ENCODE measurements at places on chromosomes 1 and 21.

GRCh38 chr1:44313265-44313918, 41.7 kb downstream of the ERI3 start:
- DNase-seq: no peak

GRCh38 chr1:53001128-53001527, 60.9 kb upstream of the PODN start:
- DNase-seq: no peak

DNA sequence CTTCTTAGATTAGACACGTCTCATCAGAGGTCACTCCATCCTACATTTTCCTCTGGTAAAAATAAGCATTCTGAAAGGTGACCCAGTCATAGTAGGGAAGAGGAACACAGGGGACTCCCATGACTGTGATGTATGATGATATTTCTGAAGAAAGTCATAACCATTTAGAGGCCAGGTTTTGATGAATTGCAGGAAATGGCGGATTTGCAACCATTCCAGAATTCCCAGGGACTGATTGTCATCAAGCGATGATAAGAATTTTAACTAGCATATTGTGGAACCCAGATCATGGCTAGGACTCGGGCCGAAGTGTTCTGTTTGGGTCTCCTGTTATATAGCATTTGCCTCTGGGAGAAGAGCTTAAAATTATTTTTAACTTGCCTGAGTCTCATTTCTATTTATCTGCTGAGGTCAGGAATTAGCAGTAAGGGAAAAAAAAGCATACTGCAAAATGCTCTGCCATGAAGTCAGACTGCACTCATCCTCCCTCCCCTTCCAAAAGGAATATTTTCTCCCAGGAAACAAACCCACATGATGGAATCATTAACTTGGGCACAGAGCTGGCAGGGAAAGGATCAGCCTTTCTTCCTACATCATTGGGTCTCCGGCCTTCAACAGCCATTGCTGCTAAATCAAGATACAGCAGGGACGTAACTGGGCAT, 286.7 kb downstream of the HLX start:
- no peak for DNase-seq

DNA sequence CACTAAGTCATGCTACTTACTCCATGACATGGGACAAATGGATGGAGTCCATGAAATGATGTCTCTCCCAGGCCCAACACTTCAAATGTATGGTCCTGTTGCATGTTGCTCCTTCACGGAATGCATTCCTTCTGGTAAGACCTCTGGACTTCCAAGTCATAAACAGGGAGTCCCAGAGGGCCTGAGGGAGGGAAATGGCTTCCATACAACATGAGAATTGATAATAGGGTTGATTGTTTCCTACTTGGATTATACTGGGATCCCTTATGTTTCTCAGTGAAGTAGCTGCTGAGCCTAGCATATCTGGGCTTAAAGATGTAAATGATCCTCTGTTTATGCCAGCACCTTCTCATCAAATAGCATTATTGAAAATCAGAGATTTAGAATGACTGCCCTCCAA, 104.2 kb upstream of the MAGI3 start:
- no peak for DNase-seq

DNA sequence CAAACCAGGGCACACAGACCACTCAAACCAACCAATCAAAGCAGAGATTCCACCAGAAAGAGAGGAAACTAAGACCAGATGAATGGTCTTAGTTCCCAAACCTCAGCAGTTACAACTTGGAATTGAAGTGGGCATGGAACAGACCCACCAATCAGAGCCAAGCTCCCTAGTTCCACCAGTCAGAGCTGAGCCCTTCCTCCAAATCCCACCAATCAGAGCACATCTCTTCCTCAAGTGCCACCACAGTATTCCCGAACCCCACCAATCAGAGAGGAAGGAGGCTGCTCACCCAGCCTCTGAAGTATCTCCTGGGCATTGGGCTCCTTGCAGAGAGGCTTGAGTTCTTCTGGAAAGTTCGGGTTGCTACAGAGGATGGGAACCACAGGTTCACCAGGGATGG, 1.4 kb downstream of the GUCA2A start:
- DNase-seq: no peak

DNA sequence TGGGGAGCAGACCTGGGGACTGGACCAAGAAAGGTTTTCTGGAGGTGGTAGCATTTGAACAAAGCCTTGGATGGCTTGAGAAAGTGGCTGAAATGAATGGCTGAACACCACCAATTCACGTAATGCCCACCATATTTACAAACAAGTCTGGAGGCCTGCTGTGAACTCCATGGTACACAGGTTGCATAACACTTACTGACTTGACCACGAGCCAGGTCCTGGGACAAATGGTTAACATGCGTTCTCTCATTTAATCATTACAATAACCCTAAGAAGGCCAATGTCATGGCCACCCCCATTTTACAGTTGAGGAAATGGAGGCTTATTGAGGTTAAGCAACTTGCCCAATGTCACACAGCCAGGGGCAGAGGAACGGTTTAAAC, 44.4 kb downstream of the ZBTB18 start:
- DNase-seq: no peak

- no peak for DNase-seq
These were observed 433.0 kb downstream of the PTPRU start for GRCh38 chr1:29669158-29669871.

DNA sequence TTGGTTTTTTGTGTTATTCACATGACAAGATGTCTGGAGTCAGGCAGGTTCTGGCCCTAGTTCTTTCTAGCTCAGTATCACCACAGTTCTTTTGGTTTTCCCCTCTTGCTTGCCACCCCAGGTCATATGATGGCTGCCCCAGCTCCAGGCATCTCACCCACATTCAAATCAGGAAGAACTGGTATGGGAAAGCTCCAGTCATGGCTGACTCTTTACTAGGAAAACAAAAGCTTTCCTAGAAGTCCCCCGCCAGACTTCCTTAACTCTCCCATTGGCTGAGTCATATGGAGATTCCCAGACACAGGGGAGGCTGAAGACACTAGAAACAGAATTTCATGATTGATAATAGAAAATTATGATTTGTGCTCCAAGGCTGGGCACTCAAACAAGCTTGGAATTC, 22.1 kb upstream of the EYA3 start:
- DNase-seq: no peak

GRCh38 chr1:42679364-42679983, 2.7 kb upstream of the YBX1 start:
- DNase-seq: no peak

DNA sequence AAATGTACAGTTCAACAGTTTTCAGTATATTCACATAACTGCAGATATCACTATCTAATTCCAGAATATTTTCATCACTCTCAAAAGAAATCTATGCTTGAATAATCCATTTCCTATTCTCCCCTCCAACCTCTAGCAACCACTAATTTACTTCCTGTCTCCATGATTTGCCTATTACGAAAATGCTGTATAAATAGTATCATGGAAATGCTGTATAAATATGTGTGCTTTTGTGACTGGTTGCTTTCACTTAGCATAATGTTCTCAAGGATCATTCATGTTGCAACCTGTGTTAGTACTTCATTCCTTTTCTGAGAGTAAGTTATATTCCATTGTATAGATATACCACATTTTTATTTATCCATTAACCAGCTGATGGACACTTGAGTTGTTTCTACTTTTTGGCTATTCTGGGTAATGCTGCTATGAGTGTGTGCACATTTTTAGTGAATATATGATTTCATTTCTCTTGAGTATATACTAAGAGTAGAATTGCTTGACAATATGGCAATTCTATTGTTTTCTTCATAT, 115.6 kb downstream of the TNFSF18 start:
- DNase-seq: no peak

DNA sequence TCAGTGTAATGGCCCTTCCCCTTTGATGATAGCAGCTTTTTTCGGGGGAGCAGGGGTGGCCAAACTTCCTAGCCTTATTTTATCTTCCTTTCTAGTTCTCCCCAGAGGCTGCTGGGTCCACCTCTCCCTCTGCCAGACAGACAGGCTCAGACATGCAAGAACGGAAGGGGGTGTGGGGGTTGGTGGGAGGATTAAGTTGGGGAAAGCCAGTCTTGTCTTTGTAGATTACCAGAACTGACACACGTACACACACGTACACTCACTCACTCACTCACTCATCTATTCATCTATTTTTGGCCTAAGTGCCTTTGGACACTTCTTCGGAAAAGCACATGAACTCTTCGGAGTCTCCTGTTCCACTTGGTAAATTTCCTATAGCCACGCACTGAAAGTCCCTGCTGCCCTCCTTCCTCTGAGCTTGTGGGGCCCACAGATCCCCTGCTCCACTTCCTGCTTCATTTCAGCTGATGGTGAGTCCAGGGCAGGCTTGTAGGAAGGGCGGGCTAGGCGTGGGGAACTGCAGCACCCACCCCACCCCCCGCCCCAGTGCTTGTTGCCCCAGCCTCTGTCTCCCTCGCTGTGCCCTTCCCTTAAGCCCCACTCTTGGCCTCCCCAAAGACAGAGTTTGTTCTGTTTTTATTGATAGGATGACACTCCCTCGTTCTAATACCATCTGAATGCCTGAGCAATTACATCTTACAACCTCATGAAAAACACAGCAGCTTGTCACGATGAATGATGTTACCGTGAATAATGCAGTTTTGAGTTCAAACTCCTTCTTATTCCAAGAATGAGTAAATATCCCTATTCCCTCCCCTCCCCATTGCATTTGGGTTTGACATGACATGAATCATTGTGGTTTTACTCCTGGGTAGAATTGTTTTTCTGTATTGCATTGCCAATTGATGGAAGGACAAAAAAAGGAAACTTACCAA, 60.7 kb upstream of the ATP5PO start:
- no peak for DNase-seq

DNA sequence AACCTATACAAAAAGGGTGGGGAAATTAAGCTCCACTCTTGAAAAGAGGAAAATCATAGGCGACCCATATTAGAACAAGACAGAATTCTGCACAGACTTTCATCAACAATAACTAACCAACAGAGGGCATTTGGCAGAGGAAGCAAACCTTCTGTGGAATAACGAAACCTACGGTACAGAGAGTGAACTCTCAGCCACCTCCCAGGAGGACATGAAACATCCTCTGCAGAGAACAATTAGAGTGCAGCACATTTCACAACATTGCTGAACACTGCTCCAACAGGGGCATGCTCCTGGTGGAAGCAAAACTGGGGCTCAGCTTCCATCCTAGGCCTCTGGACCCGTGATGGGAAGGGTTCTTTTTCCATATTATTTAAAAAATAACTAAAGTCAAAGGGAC, 110.9 kb downstream of the KCNJ15 start:
- DNase-seq: no peak

DNA sequence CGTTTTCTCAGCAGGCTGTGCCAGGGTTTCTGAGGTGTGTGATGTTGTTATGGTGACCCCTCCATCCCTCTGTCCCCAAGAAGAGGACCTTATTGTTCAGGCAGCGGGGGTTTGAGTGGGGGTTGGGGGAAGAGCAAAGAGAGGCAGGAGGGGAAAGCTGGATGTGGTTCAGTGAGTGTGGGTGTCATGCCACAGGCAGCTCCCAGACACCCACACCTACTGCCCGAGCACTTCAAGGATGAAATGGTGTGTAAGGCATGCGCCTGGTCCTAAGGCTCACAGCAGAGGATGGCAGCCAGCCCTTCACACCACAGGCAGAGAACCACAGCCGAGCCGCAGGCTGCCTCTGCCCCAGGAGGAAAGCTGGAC, 49.9 kb upstream of the STUM start:
- DNase-seq: no peak

GRCh38 chr1:74530892-74531291, 18.5 kb upstream of the LRRC53 start:
- no peak for DNase-seq

DNA sequence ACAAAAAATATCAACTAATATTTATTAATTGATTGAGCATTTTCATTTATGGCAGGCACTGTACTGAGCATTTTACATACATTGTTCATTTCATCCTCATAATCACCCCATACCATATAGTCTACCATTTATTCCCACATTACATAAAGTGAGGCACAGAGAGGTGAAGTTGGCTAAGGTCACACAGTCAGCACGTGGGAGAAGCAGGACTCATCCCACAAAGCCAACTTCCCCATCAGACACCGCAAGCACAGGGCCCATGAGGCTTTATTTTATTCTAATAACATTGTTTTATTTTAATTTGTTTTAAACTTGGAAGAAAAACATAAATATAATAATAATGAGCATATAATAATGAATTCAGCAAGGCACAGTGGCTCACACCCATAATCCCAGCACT, 43.1 kb upstream of the CAPZB start:
- DNase-seq: no peak

DNA sequence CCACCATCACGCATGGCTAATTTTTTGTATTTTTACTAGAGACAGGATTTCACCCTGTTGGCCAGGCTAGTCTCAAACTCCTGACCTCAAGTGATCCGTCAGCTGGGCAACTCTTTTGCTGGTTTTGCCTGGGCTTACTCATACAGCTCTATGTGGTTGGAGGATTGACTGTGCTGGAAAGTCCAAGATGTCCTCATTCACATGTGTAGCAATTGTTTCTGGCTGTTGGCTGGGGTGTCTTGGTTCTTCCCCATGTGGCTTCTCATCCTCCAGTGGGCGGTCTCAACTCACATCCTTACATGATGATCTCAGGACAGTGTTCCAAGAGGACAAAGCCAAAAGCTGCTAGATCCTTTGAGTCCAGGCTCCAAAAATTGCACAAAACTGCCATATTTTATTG, 53.3 kb downstream of the TEX35 start:
- DNase-seq: no peak

- no peak for DNase-seq
These were observed 38.8 kb downstream of the PDPN start for GRCh38 chr1:13622446-13622845.

- no peak for DNase-seq
These were observed 5.3 kb downstream of the RSPH1 start for GRCh38 chr21:42490720-42491119.

DNA sequence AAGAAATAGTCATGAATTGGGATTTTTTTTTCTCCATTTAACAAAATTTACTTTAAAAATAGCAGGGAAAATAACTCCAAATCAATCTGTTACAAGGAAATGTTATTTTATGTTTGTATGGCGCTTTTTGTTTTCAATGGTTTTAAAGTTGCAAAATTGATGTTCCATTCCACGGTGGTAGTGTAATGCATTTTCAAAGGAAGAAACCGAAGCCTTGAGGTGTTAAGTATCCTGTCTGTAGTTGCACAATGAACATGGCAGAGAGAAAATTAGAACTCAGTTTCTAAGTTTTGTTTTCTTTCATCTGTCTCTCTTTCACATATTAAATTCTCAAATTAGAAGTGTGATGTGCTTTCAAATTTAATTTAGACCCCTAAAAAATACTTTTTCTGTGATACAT, 841.8 kb downstream of the USP25 start:
- DNase-seq: no peak

- DNase-seq: no peak
These were observed 53.6 kb downstream of the GLUL start for GRCh38 chr1:182337736-182338571.

- DNase-seq: no peak
These were observed 5.7 kb upstream of the FASLG start for GRCh38 chr1:172653015-172653709.

Data from NCI-H187 (cell line).